ENCODE measurements at places on chromosomes 3 and 15.

GRCh38 chr15:51576286-51576850 lies 46.2 kb downstream of the DMXL2 start:
- DNase-seq, result no peak

- no peak for DNase-seq
Measured at GRCh38 chr15:56495053-56495452, 30.1 kb upstream of the MNS1 start.

DNA sequence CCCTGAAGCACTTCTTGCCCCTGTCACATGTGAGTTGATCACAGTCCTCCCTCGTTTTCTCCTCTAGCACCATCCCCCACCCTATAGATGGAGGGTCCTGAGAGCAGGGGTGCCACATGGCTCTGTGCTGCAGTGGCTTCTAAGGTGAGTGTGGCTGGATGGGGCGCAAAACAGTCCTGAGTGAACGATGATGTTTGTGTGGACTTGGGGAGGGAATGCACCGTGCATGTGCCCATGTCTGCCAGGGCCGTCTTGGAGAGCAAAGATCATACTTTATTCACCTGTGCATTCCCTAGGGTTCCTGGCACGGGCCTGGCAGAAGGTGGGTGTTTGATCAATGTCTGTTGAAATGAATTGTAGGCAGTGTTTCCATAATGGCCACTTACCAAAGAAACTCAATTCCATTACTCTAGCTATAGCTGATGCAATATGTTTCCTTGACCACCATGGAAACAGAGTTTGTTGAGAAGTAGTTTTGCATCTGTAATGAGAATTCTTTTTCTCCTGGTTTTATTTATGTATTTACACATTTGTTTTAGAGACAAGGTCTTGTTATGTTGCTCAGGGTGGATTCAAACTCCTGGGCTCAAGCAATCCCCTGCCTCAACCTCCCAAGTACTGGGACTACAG lies 58.0 kb downstream of the ABTB1 start:
- DNase-seq, result no peak

- no peak for DNase-seq
Measured at GRCh38 chr15:96561593-96561992, 231.1 kb downstream of the NR2F2 start.

DNA sequence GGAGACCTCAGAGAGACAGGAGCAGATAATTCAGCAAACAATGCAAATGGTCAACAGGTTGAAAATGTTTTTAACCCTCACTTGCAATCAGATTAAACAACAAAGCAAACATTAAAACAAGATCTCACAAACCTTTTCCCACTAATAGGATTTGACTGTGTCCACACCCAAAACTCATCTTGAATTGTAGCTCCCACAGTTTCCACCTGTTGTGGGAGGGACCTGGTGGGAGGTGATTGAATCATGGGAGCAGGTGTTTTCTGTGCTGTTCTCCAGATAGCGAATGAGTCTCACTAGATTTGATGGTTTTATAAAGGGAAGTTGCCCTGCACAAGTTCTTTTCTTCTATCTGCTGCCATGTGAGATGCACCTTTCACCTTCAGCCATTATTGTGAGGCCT lies 1.3 kb upstream of the LYSMD4 start:
- no peak for DNase-seq

GRCh38 chr3:188348435-188349244 lies 194.7 kb downstream of the LPP start:
- DNase-seq, result no peak

Measured in iPS DF 6.9 (cell line).